ENCODE measurements at places on chromosomes 13 and 19. TPM values are rescaled to one million over a fixed set of nuclear protein-coding genes. Genes with fewer than 3 reads are reported as not detected.

The SCEL gene
- total RNA-seq, result 0.84 TPM

The DAND5 gene
- total RNA-seq, result not detected

The VSTM2B gene
- total RNA-seq, result not detected

The TPP2 gene
- total RNA-seq, result 13.7 TPM

The GPC5 gene
- total RNA-seq, result not detected

The CCNA1 gene
- total RNA-seq, result 0.28 TPM

The ZNF878 gene
- total RNA-seq, result not detected

The CDX2 gene
- 1.2 TPM for total RNA-seq

The SHISA2 gene
- not detected for total RNA-seq

The TMEM143 gene
- 5.3 TPM for total RNA-seq

The FFAR1 gene
- 0.07 TPM for total RNA-seq

The PSPN gene
- total RNA-seq, result 1.0 TPM

The SMIM44 gene
- total RNA-seq, result not detected

The TMEM147 gene
- total RNA-seq, result 433 TPM

The ATP8A2 gene
- 0.02 TPM for total RNA-seq

The SYNGR4 gene
- total RNA-seq, result 3.6 TPM

The DHDH gene
- 1.6 TPM for total RNA-seq

The ATXN8OS gene
- total RNA-seq, result not detected

The TSKS gene
- total RNA-seq, result not detected

The SIAH3 gene
- not detected for total RNA-seq

The ZNF112 gene
- total RNA-seq, result 1.9 TPM

The PLK5 gene
- total RNA-seq, result not detected

The ZNF573 gene
- total RNA-seq, result 1.6 TPM

The PALM gene
- 15.8 TPM for total RNA-seq

The PBX4 gene
- total RNA-seq, result 1.9 TPM

The LRRC25 gene
- not detected for total RNA-seq

The IRGC gene
- not detected for total RNA-seq

The LGALS14 gene
- total RNA-seq, result not detected

The ATP11A gene
- total RNA-seq, result 9.9 TPM

The TGFBR3L gene
- 1.6 TPM for total RNA-seq

The RFPL4AL1 gene
- total RNA-seq, result not detected

The ZNF253 gene
- not detected for total RNA-seq

The UBE2L5 gene
- not detected for total RNA-seq

The NLRP11 gene
- 0.06 TPM for total RNA-seq

The CNFN gene
- total RNA-seq, result 41.3 TPM

The SIGLEC14 gene
- not detected for total RNA-seq

The PLPP2 gene
- total RNA-seq, result 109 TPM

Measured in A549 treated with Hydrocortisone at 1 μM for 4 hours (cell line).